ENCODE measurements at places on chromosomes 13 and 19.

DNA sequence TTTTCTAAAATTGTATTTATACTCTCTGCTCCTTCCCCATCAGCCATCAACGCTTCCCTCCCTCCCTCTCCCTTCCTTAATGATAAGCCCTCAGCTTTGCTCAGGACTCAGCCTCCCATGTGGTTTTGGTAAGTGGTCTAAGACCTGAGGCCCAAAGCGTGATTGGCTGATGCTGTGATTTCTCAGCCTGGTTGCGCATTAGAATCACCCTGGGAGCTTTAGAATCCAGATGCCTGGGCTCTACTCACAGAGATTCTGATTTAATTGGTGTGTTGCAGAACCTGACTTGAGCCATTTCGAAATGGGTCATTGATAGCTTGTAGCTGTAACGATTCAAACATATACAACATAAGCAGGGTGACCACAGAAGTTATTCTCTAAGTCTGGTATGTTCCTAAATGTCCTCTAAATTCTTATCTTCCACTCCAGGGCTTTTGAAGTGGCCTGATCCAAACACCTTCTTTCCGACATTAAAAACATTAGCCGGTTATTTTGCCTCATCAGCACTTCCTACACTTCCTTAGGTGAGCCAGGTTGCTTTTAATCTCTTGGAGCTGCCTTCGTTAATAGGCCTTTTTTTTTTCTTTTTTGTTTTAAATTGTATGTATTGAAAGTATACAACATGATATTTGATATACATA, 60.6 kb downstream of the LRCH1 start:
- peaks cover 51% of the 10 kb centered on the region for H3K4me1 ChIP-seq
- no peak for DNase-seq
- no peaks in the 10 kb centered on the region for H3K36me3 ChIP-seq
- no peaks in the 10 kb centered on the region for H3K27me3 ChIP-seq
- H3K4me3 ChIP-seq: no peak overlapping the region
- H3K27ac ChIP-seq: no peak overlapping the region

- H3K36me3 ChIP-seq: no peaks in the 10 kb centered on the region
- no peak for DNase-seq
- H3K4me3 ChIP-seq: no peak overlapping the region
These were observed 86.7 kb downstream of the GNG7 start for GRCh38 chr19:2615782-2616181.

DNA sequence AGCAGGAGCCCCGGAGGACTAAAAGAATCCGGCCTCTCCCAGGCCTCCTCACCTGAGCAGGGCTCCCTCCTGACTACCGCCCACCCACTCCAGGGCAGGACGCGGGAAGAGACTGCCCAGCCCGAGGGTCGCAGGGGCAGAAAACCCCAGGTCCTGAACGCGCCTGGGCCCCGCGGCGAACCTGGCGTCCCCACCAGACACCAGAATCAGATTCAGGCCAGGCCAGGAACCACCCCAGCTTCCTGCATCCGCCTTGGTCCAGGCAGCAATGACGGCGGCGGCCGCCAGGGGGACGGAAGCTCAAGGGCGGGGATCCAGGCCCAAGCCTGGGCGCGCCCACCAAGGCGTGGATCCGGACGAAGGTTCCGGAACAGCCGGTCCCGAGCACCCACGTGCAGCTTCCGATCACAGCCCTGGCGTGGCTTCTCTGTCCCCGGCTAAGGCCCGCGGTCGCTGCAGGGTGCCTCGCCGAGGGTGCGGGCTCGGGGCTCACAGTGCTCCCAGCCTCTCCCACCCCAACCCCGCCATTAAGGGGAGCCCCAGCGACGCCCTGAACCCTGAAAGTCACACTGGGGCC, 3.6 kb downstream of the LGALS7 start:
- peak overlapping the region; percentile 37 for H3K27ac ChIP-seq
- peak overlapping the region; percentile 34 for H3K4me3 ChIP-seq
- peak; percentile 89 for DNase-seq
- H3K27me3 ChIP-seq: no peaks in the 10 kb centered on the region
- no peaks in the 10 kb centered on the region for H3K36me3 ChIP-seq
- H3K4me1 ChIP-seq: peaks cover 9% of the 10 kb centered on the region

DNA sequence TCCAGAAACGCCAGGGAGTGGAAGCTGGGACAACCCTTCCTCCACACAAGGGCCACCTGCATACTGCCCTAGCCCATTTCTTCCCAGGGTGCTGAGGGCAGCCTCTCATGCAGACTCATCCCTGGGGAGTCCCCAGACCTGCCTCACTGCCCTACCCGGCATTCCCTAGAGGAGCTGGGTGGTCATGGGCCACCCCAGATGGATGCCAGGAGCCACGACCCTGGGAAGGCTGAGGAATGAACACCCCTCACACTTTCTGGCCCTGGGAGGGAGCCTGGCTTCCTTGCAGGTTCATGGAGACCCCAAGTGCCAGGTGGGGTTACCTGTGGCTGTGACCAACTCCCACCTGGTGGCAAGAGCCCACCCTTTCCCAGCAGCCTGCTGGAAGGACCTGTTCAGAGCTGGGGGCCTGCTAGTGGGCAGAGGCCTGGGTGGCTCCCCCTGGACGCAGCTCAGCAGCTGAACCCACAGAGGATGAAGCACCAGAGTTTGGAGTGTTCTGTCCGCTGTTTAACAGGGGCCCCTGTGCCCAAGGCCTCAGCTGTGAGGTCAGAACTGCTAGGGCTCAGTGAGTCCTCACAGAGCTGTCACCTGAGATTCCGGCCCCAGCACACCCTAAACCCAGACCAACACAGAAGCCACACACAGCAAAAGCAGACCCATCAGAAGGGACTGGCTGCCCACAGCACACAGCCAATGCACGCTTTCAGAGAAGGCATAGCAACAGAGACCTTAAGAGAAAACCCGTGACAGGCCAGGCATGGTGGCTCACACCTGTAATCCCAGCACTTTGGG, 6.6 kb downstream of the ACP4 start:
- no peak for DNase-seq
- H3K27ac ChIP-seq: no peak overlapping the region
- H3K4me3 ChIP-seq: no peak overlapping the region

GRCh38 chr19:16205205-16206045, 7.7 kb downstream of the AP1M1 start:
- peak; percentile 18 for DNase-seq

DNA sequence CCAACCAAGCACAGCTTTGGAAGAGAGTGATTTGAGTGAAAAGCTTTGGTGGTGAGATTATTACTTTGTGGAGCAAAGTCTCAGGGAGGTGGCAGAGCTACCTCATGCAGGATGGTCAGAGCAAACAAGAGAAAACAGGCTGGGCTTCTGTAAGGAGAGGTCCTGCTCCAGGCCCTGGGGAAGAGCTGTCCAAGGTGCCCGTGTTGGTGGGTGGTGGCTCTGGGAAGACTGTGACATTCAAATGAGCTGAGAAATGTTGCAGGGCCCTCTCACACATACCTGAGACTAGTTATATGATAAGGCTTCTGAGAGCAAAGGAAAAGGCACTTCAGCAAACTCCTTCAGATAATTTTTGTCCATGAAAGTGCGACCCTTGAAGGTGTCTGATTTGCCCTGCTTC, 205.5 kb upstream of the SOX21 start:
- no peaks in the 10 kb centered on the region for H3K4me1 ChIP-seq
- H3K4me3 ChIP-seq: no peak overlapping the region
- H3K27ac ChIP-seq: no peak overlapping the region
- H3K27me3 ChIP-seq: no peaks in the 10 kb centered on the region
- H3K36me3 ChIP-seq: no peaks in the 10 kb centered on the region

GRCh38 chr13:64778002-64778401, 2452.1 kb downstream of the PCDH9 start:
- no peak overlapping the region for H3K4me3 ChIP-seq
- no peak for DNase-seq
- H3K36me3 ChIP-seq: no peaks in the 10 kb centered on the region
- no peaks in the 10 kb centered on the region for H3K4me1 ChIP-seq
- no peaks in the 10 kb centered on the region for H3K27me3 ChIP-seq

DNA sequence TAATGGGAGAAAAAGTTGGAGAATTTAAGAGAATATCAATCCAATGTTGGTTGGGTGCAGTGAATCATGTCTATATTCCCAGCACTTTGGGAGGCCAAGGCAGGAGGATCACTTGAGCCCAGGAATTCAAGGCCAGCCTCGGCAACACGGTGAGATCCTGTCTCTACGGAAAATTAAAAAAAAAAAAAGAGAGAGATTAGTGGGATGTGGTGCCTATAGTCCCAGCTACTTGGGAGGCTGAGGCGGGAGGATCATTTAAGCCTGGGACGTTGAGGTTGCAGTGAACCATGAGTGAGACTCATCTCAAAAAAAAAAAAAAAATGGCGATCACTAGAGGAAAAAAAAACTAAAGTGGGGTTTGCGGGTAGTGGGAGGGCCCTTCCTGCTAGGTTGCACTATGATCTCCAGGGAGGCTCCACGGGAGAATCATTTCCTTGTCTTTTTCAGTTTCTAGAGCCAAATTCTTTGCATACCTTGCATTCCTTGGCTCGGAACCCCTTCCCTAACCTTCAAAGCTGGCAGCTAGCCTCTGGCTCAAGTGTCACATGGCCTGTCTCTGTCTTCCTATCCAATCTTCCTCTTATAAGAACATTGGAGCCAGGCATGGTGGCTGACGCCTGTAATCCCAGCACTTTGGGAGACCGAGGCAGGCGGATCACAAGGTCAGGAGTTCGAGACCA, 5.8 kb upstream of the ERCC2 start:
- no peak overlapping the region for H3K4me3 ChIP-seq
- H3K4me1 ChIP-seq: peaks cover 8% of the 10 kb centered on the region
- DNase-seq: no peak
- peaks cover 14% of the 10 kb centered on the region for H3K36me3 ChIP-seq
- H3K27me3 ChIP-seq: no peaks in the 10 kb centered on the region
- H3K27ac ChIP-seq: no peak overlapping the region

DNA sequence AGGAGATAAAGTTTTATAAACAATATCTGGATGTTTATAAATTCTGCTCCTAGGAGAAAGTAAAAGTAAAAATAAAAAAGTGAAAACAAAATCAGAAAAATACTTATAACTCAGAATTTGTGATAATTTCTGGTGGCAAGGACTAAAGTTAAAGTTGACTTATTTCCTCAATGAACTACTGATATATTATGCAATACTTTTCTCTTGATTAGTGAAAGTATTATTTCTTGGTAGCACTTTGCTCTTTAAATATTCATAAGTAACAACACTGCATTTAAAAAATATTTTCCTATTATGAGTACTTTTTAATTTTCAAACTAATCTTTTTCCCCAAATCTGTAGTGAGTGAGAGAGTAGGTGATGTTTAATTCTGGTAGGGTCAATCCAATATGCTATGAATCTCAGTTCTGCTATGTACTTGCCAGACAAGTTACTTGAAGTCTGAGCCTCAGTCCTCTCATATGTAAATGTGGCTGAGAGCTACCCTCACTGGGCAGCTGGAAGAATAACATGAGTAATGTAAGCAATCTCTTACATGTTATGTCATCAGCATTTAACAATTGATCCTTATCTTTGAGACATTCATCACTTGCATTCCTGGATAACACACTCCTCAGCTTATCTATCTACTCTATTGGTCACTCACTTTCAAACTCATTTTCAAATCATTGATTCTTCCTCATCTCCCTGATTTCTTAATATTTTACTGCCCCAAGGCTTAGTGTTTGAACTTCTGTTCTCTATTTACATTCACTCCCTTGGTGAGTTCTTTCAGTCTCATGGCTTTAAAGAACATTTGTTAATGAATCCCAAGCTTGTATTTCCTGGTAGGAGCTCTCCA, 239.0 kb downstream of the RGCC start:
- H3K27me3 ChIP-seq: no peaks in the 10 kb centered on the region
- no peak for DNase-seq

DNA sequence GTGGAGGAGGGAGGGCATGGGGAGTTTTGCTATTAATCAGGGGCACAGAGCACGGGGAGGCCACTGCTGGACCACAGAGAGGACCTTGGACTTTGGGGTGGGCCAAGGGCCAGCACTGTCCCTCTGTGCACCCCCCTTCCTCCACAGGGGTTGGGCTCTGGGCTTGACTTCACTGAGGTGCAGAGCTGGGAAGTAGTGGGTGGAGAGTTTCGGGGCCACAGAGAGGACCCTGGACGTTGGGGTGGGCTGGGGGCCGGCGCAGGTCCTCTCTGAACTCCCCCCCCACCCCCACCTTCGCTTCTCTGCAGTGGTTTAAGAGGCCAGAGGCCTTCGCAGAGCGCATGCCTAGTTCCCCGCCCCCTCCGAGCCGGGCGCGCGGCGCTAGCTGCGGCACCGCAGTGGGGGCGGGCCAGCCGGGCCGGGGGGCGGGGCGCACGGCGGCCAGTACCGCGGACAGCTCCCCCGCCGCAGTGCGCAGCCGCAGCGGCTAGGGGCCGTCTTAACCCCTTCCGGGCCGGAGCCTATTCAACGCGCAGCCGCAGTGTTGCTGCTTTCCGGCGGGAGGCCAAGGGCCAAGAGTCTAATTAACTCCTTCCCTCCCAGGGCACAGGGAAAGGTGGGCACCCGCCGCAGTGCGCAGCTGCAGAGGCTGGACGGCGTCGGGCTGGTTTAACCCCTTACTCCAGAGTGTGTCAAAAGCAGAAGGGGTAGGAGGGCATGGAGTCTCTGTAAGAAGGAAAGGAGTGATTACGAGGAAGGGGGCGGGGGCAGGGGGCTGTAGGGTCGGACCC, 3.7 kb downstream of the KCNC3 start:
- H3K36me3 ChIP-seq: no peaks in the 10 kb centered on the region
- no peak overlapping the region for H3K4me3 ChIP-seq
- no peak overlapping the region for H3K27ac ChIP-seq

- peaks cover 21% of the 10 kb centered on the region for H3K36me3 ChIP-seq
- H3K4me1 ChIP-seq: no peaks in the 10 kb centered on the region
- H3K27ac ChIP-seq: no peak overlapping the region
- no peaks in the 10 kb centered on the region for H3K27me3 ChIP-seq
- no peak overlapping the region for H3K4me3 ChIP-seq
These were observed 14.4 kb upstream of the SLC25A42 start for GRCh38 chr19:19049406-19049805.

DNA sequence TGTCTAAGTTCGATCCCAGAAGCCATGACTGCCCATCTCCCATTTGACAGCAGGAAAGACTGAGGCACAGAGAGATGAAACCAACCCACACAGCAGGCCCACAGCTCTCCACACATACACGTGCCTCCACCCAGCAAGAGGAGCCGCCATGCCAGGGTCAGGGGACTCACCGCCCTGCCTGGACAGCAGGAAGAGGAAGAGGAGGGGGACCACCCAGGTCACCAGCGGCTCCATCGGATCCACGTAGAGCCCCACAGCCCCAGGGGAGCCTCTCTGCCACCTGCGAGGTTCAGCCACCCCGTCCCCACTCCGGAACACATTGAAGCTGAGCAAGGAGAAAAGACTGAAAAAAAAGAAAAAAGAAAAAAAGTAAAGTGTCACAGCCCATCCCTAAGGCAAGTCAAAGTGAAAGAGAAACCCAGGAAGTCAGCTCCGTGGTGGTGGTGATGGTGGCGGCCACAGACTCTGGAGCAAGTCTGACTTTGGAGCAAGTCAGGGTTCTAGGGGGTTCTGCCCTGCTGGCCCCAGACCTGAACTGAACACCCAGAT, at the start of gene IL12RB1:
TSS of gene IL12RB1 (minus strand) at position 345 of the 549 bp plus-strand sequence. CDS start at position 234, 111 bp downstream.
- peaks cover 4% of the 10 kb centered on the region for H3K4me1 ChIP-seq
- no peak for DNase-seq
- no peaks in the 10 kb centered on the region for H3K36me3 ChIP-seq
- H3K27ac ChIP-seq: no peak within 1 kb of the TSS
- H3K4me3 ChIP-seq: peak within 1 kb of the TSS; percentile 31

GRCh38 chr13:28379371-28380083, 115.4 kb downstream of the FLT1 start:
- no peak for DNase-seq
- H3K4me1 ChIP-seq: no peaks in the 10 kb centered on the region
- H3K27ac ChIP-seq: no peak overlapping the region
- no peaks in the 10 kb centered on the region for H3K36me3 ChIP-seq
- H3K4me3 ChIP-seq: no peak overlapping the region
- no peaks in the 10 kb centered on the region for H3K27me3 ChIP-seq

Data from tibial artery (tissue), 4 donors.